Cardiac septum (tissue), 1 donor: ENCODE measurements at places on chromosomes 7 and 10. TPM values are rescaled to one million over a fixed set of nuclear protein-coding genes. Genes with fewer than 3 reads are reported as not detected.

GRCh38 chr10:16870331-16870730, 53.1 kb upstream of the RSU1 start:
- no peak for DNase-seq

AGMO gene
- 0.40 TPM for total RNA-seq

DNA sequence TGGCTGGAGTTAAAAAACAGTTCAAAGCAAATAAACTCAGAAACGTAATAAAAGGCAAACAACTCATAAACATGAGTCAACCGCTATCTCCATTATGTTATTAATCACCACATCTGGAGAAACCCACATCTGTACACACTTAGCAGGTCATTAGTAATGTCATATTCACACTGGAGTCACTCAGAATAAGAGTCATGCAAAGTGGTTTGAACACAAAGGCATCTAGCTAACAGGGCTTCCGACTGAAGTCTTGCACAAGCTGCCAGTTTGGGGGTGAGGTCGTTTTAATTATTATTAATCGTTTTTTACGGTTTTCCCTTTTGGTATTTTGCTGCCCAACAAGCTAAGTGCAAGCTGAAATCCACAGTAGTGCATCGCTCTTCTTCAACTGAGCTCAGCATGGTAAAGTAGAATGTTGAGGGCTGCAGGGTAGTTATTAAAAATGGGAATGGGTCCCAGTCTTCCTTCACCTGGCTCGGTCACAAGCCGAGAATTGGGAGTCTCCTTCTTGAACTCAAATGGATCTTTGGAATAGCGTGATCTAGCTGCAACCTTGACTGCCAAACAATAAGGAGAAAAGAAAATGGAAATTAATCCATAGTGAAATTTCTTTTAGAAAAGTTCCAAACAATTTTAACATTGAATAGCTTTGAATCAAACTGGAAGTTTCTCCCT, 663.5 kb downstream of the KCNMA1 start:
- DNase-seq, result no peak

GRCh38 chr7:128705891-128706333, 33.2 kb upstream of the CALU start:
- DNase-seq, result no peak

ADCYAP1R1 gene
- total RNA-seq, result 1.4 TPM

DNA sequence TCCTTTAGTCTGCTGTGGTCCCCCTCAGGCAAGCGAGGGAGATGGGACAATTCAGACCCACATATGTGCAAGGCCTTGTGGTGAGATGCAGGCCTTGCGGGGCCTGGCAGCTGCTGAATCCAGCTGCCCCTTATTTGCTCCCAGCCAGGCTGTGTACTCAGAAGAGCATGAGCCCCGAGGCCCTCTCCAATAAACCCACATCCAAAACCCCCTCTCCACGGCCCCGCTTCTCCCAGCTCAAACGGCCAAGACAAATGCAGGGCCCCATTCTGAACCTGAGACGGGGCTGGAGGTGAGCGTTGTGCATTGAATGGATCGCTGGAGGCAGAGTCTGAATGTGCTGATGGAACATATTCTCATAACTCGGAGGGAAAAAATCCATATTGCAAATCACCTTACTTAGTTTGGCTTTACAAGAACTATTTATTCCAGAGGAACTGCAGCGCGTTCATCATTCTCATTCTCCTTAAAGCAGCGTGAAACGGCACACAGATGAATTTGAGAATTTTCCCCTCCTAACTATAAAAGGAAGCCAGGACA, 169.2 kb upstream of the LYZL2 start:
- no peak for DNase-seq

DNA sequence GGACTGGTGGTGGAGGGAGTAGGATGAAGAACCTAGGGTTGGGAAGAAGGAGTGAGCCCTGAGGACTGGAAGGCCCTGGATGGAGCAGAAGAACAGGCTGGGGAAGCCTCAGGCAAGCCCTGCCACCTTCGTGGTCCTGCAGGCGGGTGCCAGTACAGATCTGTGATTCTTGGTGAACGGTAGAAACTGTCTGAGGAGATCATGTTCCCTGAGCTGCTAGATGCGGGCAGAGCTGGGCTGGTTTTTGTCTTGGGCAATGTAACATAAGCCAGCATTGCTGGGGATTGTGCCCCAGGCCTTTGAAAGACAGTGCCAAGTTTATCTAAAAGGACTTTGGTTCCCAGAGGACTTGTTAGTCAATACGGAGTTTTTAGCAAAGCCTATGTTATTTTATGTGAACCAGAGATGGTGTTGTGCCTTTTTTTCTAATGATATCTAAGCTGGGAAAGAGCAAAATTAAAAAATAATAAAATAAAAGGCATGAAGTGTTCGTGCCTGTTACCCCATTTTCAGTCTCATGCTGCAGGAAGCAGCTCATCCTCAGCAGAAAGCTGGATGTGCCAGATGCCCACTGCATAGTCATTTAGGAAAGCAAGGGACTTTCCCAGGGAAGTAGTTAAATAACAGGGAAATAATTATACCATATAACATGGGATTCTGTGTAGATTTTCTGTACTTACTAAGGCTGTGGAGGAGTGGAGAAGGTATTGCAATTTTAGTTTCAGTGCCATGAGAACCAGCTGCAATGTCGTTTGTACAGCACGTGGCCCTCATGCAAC, 24.4 kb upstream of the FIGNL1 start:
- no peak for DNase-seq
